ENCODE measurements at places on chromosomes 2 and 18.

GRCh38 chr2:74391209-74391579 is 11.1 kb upstream of the DCTN1 start:
- no peak for DNase-seq

DNA sequence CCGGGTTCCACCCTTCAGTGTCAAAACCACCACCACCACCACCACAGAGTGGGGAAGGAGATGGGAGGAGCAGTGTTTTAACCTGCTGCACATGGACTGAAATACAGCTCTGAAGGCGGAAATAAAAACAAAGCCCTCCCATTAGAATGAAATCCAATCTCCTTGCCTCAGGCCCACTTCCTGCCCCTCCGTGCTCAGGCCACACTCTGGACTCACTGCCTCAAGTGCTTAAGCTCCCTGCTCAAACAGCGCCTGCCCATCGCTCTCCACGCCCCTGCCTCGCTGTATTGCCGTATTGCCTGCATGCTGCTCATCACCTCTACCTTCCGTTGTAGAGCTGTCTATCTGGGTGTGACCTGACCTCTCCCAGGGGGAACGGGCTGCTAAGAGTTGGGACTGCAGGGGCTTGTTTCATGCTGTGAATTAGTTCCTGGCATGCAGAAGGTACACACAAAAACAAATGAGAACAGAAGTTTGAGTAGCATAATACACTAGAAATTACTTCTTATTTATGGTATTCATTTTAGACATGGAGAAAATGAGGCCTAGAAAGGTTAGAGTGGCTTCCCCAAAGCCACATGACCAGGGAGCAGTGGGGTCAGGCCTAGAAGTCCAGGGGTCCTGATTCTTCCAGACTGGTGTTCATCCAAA is 31.6 kb upstream of the NEB start:
- no peak for DNase-seq

DNA sequence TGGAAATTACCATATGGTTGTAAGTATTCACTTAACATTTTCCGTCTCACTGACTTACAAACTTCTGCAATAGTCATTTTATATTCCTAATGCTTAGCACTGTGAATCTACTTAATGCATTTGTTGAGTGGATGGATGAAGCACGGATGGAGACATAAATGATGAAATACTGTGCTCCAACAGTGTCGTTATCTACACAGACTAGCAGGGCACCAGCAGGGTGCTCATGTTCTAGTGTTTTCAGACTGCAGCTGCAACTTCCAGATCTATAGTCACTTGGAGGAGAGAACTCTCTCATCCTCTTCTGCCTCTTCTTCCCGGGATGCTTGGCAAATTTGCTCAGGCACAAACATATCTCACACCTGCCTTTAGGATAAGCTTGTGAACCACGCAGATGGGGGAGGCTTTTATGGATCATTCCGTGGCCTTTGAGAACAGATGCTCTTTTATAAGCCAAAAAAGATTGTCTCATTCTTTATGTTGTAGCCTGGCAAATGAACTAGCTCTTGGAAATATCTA is 797.7 kb downstream of the MBD2 start:
- no peak for DNase-seq

GRCh38 chr18:58344861-58345463 is 283.9 kb downstream of the ALPK2 start:
- DNase-seq = no peak

GRCh38 chr2:239874636-239875356 is 150.3 kb downstream of the NDUFA10 start:
- peak; percentile 7 for DNase-seq

- no peak for DNase-seq
Observed at GRCh38 chr2:98485453-98485755, 40.7 kb downstream of the INPP4A start.

GRCh38 chr2:197239434-197239833 is 71.1 kb downstream of the ANKRD44 start:
- no peak for DNase-seq

DNA sequence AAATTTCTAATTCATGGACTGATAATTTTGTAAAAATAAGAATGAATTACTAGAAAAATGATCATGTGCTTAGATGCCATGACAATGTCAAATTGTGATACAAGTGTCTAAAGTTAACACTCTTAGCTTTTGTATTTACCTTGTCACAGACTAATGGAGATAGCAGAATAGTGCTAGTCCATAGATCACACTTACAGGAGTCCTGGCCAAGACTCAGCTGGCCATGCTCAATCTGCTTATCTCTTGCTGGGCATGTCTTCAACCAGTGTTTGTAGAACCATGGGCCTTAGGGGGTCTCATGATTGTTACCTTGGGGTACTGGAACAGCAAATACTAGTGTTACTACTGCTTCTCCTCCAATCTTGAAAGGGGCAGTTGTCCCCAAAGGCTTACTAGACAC is 44.0 kb downstream of the TET3 start:
- DNase-seq = no peak

- no peak for DNase-seq
Observed at GRCh38 chr2:195552581-195552980, 104.4 kb upstream of the SLC39A10 start.

GRCh38 chr18:33821503-33821902 is 243.5 kb downstream of the ASXL3 start:
- DNase-seq = no peak

- no peak for DNase-seq
Observed at GRCh38 chr18:11994703-11995444, 13.6 kb downstream of the IMPA2 start.

- DNase-seq = peak; percentile 42
Observed at GRCh38 chr2:109341355-109342255, 212.6 kb downstream of the SH3RF3 start.

DNA sequence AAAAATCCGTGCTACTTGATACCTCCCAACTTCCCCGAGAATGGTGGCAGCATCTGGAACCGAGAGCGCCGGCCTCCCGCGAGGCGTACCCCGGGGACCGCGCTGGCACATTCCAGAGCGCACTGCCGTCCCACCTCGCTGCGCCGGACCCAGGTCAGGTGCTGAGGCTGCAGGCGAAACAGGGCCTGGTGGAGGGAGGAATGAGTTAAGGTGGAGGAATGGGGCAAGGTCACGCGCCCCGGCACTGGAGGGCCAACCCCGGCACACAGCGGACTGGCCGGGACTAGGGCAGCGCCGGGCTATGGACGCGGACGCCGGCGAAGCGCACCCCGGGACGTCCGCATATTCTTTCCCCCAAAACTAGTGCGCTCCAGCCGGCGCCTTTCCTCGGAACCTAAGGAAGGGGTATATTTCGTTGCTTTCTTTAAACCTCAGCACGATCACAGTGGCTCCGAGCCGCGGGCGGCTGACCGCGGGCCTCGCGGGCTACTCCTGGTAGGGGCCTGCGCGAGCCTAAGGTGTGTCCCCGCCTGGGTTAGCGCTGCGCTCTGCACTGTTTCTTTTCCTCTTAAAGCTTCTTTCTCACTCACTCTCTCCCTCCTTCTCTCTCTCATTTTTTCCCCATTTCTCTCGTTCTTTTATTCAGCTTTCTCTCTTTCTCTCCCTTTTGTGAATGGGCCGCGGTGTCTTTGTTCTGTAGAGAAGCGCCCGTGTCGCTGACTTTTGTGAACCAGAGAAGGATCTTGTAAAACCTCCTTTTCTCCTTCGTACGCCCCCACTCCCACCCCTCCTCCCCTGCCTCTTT is 2.1 kb upstream of the OTX1 start:
- DNase-seq = no peak

DNA sequence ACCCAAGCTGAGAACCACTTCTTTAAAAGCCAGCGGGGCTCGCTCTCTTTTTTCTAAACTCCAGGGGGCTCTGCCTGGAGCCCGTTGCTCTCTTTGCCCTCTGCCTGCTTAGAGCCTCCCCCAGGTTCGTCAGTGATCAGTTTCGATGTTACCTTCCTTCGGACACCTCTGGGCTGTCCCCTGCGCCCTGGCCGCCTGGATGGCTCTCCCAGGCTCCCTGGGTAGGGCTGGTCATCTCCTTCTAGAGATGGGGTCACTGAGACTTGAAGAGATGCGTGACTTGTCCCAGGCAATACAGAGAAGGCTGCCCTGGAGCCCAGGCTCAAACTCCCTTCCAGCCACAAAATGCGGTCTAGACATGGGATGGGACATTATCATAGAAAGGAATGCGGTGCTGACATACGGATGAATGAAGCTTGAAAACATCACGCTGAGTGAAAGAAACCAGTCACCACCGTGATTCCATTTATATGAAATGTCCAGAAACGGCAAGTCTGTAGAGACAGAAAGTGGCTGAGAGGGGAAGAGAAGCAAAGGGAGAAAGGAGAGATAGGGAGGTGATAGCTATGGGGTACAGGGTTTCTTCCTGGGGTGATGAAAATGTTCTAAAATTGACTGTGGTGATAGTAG is 14.6 kb downstream of the KCNF1 start:
- DNase-seq = no peak

DNA sequence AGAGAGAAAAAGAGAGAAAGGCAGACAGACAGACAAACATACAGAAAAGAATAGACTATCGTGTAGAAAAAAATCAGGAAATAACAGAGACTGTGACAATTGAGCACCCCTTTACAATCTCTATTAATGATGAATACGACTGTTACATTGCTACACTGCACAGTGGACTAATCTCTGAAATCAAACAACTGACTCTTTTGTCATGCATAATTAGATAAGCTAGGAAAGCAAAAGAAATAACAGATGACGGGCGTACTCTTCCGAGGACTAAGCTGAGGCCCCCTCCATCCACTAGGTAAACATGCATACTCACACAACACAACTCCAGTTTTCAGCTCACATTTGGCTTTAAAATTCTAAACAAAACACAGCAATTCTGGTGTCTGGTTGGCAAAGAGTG is 267.0 kb downstream of the NOL4 start:
- no peak for DNase-seq

GRCh38 chr2:55968941-55969340 is 45.4 kb upstream of the EFEMP1 start:
- no peak for DNase-seq

DNA sequence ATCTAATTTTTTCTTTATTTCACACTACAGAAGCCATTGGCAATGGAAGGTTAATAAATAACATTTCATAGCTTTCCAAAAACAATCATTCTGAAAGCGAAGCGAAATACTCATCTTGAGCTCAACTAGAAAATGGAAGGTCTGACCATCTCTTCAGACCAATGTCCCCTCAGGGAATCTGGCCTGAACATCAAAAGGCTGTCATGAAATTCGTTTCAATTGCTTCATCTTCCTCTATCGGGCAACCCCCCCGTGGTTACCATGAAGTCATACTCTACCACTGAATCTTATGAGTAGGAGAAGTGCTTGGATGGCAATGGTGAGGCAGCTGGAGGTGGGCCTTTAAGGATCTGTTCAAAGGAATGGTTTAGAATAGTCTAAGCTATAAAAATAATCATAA is 22.9 kb upstream of the CYTIP start:
- no peak for DNase-seq

DNA sequence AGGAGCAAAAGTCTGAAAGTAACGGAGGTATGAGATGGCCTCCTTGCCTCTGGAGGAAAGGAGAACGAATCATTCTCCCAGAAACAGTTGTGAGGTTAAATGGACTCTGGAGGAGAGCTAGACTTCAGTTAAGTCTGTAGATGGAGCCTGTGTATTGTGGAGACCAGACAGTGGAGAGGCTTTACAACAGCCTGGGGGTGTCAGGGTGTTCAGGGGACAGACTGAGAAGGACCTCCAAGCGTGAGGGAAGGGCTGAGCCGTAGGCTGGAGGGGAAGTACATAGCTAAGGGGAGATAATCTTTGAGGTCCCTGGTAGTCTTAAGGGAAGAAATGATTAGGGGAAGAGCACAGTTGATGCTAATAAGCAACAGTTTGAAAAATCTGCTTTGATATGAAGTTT is 76.6 kb downstream of the GALNT1 start:
- no peak for DNase-seq

DNA sequence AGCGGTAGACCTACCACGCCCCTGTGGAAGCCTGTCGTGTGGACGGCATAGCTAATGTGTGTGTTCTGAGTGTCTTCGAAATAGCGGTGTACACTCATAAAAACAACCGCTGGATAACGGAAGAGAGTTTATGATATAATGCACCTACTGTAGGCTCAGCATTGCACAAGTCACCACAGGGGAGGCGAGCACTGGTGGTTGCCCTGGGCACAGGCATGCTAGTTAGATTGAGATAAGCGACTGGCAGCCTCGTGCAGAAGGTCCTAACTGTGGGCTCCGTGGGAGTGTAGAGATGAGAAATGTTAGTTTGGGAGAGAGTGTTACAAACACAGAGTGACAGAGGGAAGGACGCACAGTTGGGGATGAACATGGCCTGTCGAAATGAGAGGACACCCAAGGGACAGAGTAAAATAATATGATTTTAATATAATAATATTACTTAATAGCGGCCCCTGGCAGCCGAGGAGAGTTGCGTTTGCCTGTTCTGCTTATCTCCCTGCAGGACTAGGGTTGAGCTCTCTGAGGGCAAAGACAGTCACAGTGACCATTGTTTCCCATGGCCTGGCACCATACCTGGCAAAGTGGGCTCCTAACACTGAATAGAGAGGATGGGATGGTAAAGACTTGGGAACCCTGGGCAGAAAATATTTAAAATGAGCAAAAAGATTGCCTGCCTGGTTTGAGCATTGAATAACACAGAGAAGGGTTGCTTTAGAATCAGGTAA is 204.2 kb downstream of the GBX2 start:
- no peak for DNase-seq

GRCh38 chr2:145822892-145823534 is 1303.1 kb upstream of the ZEB2 start:
- no peak for DNase-seq

DNA sequence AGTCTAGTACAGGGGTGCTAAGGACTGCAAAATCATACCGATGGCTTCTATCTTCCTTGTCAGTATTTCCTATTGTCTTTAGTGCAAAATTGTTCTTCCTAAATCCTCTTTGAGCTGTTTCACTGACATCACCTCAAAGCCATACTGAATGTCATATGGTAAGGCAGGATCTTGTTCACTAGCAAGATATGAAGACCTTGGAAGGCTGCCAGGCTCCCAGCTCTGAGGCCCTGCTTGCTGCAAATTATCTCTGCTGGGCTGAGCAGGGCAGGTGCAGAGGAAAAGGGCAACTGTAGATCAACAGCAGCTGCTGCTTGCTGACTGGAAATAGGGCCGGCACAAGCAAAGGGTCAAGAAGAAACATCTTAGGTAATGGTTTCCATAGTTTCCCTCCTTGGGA is 58.2 kb downstream of the PMAIP1 start:
- DNase-seq = no peak

DNA sequence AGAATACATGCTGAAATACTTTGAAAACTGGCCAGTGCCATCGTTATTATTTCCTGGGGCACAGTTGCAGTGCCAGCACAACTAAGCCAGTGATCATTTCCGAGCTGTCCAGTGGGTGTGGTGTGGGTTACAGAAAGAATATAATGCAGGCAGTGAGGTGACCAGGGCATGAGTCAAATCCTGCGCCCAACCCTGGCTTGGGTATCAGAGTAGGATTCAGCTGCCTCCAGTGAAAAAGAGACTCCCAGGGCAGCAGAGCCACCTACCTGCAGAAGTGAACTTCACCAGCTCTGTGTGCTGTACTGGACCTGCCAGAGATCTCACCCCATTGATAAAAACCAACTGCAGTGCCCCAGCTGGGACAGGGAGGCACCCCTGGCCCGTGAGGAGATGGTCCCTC is 18.0 kb downstream of the SLC9A2 start:
- no peak for DNase-seq

GRCh38 chr18:25310045-25310444 is 41.9 kb downstream of the ZNF521 start:
- no peak for DNase-seq

Measured in right atrium auricular region (tissue), 2 donors.